ENCODE measurements at places on chromosomes 6 and 20.

DNA sequence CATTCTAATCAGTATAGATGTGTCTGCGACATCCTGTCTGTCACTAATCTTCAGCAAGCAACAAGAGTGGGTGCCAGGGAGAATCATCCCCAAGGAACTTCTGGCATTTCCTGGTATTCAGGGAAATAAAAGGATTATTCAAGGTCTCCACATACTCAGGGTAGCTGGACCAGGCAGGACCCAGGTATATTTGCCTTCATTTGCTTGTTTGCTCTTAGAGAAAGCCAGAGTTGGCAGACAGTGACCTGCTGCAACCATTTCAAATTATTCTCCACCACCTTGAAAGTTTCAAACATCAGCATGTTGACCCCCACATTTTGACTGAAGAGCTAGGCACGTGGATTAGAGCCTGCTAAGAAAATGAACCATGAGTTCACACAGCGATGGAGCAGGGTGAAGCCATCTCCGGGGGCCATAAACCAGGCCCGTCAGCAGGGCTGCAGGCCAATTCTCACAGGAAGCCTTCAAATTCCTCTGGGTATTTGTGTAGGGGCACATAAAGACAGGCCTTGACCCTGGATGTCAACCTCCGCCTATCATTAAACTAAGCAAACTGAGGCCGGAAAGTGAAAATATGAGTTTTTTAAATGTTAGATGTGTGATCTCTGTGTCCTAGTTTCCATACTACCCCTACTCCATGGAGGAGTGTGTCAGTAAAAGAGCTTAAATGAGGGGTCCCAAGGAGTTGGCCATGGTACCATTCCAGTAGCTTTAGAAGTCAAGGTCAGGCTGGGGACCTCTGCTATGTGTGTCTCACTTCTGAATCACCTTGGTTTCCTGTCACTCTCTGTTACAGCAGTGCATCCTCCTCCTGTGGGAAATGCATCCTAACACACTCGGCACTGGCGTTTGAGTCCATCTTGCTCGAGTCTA is 32.9 kb downstream of the TRAM2 start:
- peak; percentile 48 for DNase-seq

- DNase-seq, result no peak
These were observed 23.6 kb downstream of the IL17A start for GRCh38 chr6:52209770-52210169.

- no peak for DNase-seq
These were observed 217.9 kb downstream of the PRL start for GRCh38 chr6:22078802-22079545.

DNA sequence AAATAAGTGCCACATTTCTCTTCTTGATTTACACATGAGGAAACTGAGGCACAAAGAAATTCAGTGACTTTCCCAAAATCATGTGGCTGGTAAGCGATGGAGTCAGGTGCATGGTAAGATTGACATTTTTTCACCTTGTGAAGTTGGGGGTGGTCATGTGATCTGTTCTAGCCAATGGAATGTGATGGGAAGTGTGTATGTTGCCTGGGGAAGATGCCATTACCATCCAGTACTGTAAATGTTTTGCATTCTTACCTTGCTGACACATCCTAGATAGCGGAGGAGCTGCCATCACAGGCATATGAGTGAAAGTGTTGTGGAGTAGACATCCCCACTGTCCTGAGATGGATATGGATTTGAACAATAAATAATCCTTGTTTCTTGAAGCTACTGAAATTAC is 499.6 kb upstream of the SULF2 start:
- no peak for DNase-seq

- DNase-seq, result peak; percentile 89
These were observed 86.9 kb downstream of the PXDC1 start for GRCh38 chr6:3664625-3665041.

GRCh38 chr6:6434723-6435122 is 114.3 kb upstream of the F13A1 start:
- no peak for DNase-seq

GRCh38 chr6:40510442-40510841 is 76.7 kb downstream of the LRFN2 start:
- DNase-seq, result no peak

DNA sequence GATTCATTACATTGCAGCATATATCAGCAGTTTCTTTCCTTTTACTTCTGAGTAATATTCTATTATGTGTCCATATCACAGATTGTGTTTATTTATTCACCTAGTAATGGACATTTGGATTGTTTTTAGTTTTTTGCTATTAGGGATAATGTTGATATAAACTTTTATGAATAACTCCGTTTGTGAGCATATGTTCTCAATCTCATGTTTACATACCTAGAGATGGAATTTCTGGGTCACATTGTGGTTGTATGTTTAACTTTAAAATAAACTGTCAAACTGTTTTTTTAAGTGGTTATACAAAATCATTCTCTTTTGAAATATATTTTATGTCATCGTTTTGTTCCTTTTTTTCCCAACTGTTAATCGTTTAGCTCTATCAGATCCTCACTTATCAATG is 311.6 kb downstream of the MMUT start:
- no peak for DNase-seq

Data from mesenchymal stem cell (in vitro differentiated cells and primary cell).